Brain microvascular endothelial cell (primary cell): ENCODE measurements at places on chromosomes 2 and 18.
A peak's percentile ranks its signal among the peaks of the same experiment; 100 is the strongest.

DNA sequence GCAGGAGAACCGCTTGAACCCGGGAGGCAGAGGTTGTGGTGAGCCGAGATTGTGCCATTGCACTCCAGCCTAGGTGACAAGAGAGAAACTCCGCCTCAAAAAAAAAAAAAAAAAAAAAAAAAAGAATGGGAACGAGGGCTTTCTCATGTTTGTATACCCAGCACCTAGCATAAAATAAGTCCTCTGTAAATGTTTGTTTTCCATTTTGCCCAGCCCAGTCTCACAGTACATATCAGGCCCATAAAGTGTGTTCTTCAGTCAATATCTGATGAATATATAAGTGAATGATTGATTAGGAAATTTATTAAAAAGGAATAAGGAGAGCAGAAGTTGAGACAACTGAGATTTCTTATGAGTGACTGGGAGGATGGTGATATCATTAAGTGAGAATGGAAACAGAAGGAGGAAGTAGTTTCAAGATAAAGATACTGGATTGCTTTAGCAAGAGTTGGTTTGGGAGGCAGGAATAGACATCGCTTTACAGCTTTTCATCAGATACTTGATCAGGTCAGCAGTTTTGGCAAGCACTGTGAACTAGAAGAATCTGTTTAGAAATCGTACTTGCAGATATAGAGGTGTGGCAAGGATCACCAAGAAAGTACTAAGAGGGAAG lies 327.5 kb downstream of the KIAA1328 start:
- no peak for DNase-seq

DNA sequence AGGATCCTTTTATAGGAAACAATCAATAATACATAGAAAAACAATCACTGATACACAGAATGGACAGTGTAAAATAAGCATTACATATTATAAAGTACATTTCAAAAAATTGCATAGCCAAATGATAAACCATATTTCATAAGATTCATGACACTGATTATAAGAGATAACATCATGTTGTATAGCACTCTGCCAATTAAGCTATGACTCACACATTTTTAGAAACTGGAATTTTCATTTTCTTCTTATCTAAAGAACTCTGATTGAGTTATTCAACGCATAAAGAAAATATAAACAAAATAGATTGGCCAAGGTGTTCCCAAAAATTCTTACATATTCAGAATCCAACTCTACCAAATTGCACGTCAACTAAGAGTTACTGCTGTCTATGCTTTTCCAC lies 5.9 kb downstream of the EPB41L3 start:
- DNase-seq = no peak

GRCh38 chr2:219570924-219571310 lies 422 bp downstream of the OBSL1 start:
- DNase-seq = no peak

DNA sequence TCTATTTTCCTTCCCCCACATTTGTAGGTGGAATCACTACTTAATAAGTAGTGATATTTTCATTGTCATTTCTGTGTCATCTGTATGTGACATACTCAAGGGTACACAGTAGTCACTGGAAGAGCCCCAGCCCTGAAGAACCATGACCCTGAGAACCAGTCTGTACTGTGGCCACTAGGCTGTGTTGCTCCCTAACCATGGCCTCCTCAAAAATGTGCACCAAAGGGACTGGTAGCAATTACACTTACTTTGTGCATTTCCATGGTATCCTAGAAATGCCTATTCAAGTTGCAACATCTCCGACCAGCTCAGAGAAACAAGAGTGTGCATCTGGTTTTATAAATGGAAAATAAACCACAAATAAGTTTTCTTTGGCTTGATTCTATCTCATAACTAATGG lies 155.1 kb downstream of the DOCK10 start:
- no peak for DNase-seq

DNA sequence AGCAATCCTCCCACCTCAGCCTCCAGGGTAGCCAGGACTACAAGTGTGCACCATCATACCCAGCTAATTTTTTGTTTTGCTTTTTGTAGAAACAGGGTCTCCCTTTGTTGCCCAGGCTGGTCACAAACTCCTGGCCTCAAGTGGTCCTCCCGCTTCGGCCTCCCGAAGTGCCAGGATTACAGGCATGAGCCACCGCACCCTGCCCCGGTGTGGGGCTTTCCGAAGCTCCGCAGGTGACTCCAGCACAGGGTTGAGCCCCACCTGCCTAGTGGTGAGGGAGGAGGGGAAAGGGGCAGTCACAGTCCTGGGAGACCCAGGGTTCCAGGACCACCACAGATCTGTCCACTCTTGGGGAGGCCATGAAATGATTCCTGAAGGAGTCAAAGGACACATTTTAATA lies 5.2 kb downstream of the PRLH start:
- DNase-seq = no peak

DNA sequence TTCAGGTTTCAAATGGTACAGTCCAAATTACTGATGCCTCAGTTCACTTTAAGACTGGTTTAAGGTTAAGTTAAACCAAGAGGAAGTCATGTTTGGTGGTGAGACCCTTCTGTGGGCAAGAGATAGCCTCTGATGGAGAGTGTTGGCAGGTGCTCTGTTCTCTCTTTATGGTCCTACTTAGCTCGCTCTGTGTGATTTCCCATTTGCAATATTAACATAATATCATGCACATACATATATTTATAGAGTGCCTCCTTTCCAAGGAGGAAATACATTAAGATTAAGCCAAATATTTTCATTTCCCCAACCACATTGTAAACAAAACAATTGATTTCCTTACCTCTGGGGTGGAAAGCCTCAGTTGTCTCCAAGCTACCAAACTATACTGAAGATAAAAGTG lies 222.4 kb downstream of the PIK3C3 start:
- no peak for DNase-seq

- DNase-seq = peak; percentile 18
These were observed 1541.9 kb upstream of the PIK3C3 start for GRCh38 chr18:40413160-40413559.

DNA sequence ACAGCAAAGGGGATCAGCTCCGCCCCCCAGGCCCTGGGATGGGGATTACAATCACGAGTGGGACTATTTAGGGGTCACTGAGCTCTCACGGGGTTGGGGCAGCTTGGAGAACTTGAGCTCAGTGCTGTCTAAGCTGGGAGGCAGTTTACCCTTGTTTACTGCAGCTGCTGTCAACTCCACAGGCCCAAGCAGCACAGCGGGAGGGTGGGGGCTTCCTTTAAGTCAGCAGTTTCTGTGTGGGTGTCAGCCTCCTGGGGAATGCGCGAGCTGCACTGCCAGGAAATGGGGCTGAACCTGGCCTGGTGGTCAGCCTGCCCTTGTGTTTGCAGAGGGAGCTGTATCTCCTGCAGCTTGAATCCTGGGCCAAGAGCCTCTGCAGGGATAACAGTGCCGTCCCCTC lies 29.8 kb downstream of the TOGARAM2 start:
- peak; percentile 82 for DNase-seq

- DNase-seq = no peak
These were observed 93.7 kb downstream of the TMEM17 start for GRCh38 chr2:62412347-62412742.

GRCh38 chr2:144385381-144385780 lies 134.5 kb downstream of the ZEB2 start:
- no peak for DNase-seq

GRCh38 chr2:138846216-138846821 lies 66.1 kb upstream of the NXPH2 start:
- DNase-seq = peak; percentile 2

DNA sequence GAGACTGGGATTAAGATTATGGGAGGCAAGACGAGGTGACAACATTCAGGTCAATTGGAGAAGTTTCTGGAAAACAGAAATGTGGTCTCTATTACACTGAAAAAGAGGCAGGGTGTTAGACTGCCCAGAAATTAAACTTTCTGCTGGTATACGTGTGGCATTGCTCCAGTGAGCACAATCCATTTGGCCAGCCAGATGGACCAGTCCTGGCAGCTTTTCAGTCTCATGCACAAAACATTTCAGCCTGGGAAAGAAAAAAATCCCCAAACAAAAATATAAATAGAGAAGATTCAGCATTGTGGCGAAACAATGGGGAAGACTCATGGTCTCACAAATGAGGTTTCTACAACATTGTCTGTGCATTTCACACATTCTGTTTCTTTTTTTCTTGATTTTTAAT lies 113.9 kb downstream of the HNMT start:
- no peak for DNase-seq

DNA sequence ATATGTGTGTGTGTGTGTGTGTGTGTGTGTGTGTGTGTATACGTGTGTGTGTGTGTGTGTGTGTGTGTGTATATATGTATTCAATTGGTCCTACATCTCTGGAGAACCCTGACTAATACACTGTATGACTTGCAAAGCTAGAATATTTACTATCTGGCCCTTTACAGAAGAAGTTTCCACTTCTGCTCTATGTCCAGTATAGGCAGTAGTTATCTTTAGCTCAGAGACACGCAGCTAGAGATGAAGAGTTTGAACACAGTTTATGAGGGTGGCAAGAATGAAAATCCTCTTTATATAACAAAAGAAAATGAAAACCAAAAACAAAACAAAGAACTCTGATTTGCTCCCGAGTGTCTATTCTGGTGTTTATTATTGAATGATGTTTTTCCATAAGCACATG lies 201.2 kb downstream of the ASB1 start:
- DNase-seq = no peak

GRCh38 chr2:237682856-237683670 lies 55.7 kb downstream of the LRRFIP1 start:
- DNase-seq = no peak

GRCh38 chr2:203510256-203510940 lies 24.7 kb downstream of the RAPH1 start:
- no peak for DNase-seq

DNA sequence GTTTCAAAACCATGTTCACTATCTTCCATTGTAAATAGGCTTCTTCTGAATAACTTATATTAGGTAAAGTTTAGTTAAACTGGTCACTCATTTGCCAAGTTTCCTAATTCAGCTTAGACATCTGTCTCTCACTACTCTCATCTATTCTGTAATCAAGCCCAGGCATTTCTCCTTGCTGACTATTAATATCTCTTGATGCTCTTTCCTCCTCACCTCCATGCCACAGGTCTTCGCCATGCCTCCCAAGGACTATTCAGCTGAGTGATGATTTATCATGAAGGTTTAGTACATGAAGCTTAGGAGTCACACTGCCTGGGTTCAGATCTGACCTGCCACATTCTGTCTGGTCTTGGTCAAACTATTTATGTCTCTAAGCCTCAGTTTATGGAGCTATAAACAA lies 115.5 kb downstream of the SPOPL start:
- no peak for DNase-seq

- DNase-seq = no peak
These were observed 498.0 kb downstream of the CCDC85A start for GRCh38 chr2:56681659-56682396.

DNA sequence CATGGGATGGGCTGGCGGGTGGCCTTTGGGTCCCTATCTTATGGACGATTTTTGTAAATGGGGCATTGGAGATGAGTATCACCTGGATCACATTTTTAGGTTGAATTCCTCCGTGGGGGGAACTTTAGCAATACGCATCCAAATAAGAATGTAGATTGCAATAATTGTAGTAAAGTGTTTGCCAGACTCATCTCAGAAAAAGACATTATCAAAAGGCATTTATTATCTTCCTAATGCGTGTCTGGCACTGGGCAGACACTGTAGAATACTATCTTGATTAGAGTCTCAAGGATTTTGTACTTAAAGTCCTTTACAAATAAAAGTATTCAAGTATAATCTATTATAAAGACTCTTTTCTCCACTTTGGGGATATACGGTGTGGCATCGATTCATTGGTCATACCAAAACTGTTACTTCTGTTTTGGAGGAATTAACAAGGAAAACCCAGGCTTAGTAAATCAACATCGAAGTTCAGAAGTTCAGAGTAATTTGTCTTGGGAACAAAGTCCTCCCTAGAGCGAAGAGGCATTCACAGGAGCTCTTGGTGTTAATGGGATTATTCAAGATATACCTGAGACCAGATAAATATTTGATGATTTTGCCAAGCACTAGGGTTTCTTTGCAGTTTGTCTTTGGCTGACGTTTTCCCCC lies 578 bp upstream of the ACKR3 start:
- no peak for DNase-seq

- no peak for DNase-seq
These were observed 27.3 kb downstream of the LPIN2 start for GRCh38 chr18:2985628-2986027.

GRCh38 chr18:69648486-69648885 lies 247.8 kb downstream of the DOK6 start:
- DNase-seq = no peak

GRCh38 chr2:182767578-182767977 lies 51.5 kb downstream of the DNAJC10 start:
- DNase-seq = peak; percentile 22

DNA sequence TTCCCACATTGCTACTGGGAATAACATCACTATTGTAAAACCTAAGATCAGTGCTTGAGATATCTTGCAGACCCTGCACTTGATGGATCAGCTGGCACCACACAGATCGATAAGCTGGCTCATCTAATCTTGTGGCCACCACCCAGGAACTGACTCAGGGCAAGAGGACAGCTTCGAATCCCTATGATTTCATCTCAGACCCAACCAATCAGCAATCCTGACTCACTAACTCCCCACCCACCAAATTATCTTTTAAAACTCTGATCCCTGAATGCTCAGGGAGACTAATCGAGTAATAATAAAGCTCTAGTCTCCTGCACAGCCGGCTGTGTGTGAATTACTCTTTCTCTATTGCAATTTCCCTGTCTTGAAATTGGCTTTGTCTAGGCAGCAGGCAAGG lies 11.3 kb upstream of the TEX44 start:
- DNase-seq = no peak

DNA sequence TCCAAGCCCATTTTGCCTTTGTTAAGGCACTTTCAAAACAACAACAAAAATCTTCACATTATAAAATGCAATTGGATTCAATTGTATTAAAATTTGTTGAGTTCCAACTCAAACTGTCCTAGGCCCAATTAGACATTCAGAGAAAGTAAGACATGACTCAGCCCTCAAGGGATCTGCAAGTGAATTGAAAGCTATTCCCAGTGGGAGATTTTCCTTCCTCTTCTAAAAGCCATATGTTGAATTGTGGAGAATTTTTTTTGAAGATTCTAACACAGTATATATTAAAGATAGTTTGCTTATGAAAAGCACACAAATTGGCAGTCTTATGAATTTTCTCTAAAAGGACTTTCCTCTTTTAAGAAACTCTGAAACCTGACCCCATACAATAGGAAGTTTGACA lies 268.0 kb upstream of the PARD3B start:
- no peak for DNase-seq

GRCh38 chr2:46116150-46116549 lies 181.1 kb upstream of the EPAS1 start:
- no peak for DNase-seq

DNA sequence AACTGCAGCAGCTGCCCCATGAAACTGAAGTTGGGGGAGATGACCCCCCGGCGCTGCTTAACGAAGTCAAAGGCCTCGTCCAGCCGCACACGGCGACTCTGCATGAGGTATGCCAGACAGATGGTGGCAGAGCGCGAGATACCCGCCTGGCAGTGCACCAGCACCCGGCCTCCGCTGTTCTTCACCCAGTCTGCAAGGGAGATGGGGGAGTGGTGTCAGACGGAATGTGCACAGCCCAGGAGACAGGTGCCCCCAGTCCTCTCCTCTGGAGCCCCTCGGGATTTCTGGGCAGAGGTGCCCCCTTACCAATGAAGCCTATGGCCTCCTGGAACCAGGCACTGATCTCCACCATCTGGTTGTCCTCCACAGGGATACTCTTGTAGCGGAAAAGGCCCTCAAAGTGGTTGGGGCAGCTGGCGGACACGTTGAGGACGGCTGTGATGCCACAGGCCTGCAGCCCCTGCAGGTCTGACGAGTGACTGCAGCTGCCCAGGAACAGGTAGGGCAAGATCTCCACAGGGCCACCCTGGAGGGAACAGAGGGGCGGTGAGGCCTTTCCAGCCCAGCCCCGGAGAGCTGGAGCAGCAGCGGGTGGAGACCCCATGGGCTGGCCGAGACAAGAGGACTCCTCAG lies 1.3 kb downstream of the DUSP2 start:
- no peak for DNase-seq
